ENCODE measurements at places on chromosomes 12 and 14.

DNA sequence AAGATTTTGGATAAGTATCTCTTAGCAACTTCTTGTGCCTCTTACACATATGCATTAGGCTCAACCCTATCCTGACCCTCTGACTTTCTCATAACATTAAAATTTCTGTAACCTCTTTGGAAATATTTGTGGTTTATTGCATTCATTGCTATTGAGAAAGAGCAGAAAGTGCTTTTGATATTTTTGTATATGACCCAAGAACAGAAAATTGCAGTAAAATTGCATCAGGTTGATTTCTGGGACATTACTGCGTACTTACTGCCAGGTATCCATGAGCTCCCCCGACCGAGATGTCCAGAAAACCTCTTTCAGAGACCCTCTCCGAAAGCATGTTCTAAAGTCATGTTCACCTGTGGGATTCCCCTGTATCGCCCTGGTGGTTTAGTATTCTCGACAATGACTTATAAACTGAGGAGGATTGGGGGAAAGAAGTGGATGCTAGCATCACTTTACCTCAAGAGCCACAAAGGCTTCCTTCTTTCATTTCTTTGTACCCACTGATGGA, 14.5 kb upstream of the IL22 start:
- DNase-seq = no peak

DNA sequence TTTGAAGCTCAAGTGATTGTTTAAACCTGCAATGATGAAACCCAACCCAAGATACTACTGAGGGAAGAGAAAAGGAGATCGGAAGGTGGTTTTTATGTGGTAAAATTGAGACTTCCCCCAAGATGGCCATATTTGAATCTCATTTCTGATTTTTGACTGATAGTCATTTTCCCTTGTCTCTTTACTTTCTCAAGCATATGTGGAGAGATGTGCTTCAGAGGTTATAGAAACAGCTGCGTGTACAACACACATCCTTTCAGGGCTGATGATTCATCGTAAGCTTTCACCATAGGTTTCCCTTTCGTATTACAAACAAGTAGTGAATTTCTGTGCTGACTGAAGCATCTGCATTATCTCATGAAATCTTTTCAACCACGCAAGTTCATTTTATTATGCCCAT, 276.2 kb downstream of the EMP1 start:
- no peak for DNase-seq

DNA sequence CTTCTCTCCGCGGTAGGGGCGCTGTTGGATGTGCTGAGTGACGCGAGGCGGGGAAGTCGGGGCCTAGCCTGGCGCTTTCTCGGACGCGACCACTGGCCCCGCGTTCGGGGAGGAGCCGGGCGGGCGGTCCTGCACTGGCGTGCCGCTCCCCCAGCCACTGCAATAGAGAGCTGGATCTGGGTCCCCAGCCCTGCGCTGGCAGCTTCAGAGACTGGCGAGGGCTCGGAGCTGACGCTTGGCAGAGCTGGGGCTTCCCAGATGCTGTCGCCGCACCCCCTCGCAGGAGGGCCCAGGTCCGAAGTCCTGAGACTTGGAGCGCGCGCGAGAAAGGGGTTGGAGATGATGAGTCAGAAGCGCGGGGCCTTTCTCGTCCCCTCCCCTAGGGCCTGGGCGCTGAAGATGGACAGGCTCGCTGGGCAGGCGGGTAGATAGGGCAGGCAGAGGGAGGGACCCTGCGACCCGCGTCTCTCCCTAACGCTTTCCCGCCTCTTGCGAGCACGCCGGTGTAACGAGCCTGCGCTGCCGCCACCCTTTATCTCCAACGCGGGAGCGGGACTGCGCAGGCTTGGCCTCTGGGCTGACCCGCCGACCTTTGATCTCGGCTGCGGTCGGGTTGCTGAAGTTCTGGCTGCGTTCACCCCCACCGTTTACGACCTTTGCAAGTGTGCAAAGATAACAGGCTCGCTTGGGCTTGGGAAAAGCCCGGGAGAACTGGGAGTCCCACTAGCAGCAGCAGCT, 3.0 kb downstream of the TMEM253 start:
- DNase-seq = peak; percentile 94

GRCh38 chr12:89968151-89968700, 259.6 kb upstream of the ATP2B1 start:
- DNase-seq = no peak

DNA sequence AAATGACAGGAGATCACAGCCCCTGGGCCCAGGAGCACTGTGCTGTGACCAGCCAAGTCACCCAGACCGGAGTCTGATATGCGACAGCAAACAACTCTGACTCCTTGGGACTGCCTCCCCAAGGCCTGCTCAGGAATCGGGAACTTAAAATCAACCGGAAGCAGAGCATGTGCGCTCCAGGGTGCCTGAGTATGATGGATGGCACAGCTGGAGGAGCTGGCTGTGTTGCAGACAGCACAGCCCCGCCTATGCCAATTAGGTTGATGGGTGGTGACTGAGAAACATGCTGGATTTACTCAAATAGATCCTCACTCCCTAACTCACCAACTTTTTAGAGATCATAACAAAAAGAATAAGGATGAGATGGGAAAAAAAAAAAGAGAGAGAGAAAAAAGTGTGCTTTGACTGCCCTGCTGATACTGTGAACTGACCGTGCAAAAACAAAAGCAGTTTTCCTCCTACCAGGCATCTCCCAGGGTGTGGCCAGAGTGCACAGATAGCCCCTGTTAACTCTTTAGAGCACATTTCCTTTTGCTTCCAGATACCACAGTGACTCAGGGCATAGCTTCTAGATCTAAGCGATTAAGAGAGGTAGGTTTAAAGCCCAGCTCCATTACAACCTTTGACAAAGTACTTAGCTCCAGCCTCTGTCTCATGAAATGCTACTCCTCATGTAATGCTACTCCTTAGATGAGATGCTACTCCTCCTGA, 27.4 kb upstream of the STON2 start:
- DNase-seq = no peak

GRCh38 chr12:110280392-110280778, 662 bp upstream of the ATP2A2 start:
- peak; percentile 51 for DNase-seq

GRCh38 chr12:107395817-107396216, 289.8 kb upstream of the PWP1 start:
- DNase-seq = no peak

DNA sequence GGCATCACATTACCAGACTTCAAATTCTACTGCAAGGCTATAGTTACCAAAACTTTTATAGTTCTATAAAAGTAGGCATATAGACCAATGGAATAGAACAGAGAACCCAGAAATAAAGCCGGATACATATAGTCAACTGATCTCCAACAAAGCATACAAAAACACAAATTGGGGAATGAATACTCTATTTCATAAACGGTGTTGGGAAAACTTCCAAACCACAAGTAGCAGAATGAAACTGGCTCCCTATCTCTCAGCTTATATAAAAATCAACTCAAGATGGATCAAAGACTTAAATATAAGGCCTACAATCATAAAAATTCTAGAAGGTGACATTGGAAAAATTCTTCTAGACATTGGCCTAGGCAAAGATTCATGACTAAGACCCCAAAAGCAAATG, 187.9 kb upstream of the PLXNC1 start:
- DNase-seq = no peak

GRCh38 chr12:92337128-92337527, 191.5 kb upstream of the BTG1 start:
- no peak for DNase-seq

DNA sequence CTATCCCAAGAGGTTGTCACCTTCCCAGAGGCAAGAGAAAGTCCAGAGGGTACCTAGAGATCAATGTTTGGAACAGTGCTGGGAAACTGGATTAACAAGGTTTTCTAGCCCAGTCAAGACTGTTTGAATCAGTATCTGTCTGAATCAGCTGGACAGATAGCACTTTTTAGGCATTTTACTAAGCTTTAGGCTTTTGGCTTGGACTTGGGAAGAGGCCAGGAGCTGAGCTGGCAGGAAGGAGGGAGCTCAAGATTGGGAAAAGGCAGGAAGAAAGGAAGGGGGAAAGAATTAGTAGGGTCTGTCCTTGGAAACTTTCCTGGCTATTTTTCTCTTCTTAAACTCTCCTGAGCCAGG, 8.3 kb downstream of the IKZF4 start:
- no peak for DNase-seq

- no peak for DNase-seq
Observed at GRCh38 chr14:96754162-96754844, 42.9 kb upstream of the VRK1 start.

GRCh38 chr12:1628666-1629337, at the start of gene WNT5B:
Gene WNT5B (plus strand): TSS chr12:1629231. CDS start chr12:1631355, 2,124 bp downstream.
- DNase-seq = no peak

DNA sequence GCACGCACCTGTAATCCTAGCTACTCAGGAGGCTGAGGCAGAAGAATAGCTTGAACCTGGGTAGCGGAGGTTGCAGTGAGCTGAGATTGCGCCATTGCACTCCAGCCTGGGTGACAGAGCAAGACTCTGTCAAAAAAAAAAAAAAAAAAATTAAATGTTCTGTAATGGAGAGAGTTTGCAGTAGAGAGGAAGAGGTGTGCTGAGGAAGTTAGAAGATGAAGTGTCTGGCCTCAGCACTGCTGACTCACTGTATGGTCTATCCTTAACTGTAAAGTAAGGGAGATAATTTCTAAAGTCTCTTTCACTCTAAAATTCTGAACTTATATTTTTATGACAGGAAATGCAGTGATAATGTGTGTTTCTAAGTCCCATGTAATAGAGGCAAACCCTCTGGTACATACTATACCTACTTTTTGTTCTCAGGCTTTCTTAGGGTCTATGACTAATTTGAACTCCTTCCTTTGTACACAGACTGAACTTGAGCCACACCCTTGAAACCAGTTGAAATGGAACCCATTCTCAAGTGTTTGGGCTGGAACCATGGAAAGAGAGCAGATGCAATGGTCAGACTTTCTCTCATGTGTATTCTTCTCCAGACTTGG, 278.1 kb upstream of the FAR2 start:
- DNase-seq = no peak

- DNase-seq = no peak
Observed at GRCh38 chr12:107661830-107662229, 23.8 kb upstream of the PWP1 start.
